Breast epithelium (tissue), 4 donors: ENCODE measurements at places on chromosomes 1 and 21. TPM values are rescaled to one million over a fixed set of nuclear protein-coding genes. Genes with fewer than 3 reads are reported as not detected.
A peak's percentile ranks its signal among the peaks of the same experiment; 100 is the strongest.

GRCh38 chr1:204705888-204706837 lies 20.6 kb upstream of the LRRN2 start:
- DNase-seq = peak; percentile 53

- DNase-seq = no peak
Observed at GRCh38 chr1:107474877-107475612, 334.2 kb downstream of the NTNG1 start.

- DNase-seq = peak; percentile 44
Observed at GRCh38 chr1:67376381-67376780, 53.8 kb downstream of the SERBP1 start.

DNA sequence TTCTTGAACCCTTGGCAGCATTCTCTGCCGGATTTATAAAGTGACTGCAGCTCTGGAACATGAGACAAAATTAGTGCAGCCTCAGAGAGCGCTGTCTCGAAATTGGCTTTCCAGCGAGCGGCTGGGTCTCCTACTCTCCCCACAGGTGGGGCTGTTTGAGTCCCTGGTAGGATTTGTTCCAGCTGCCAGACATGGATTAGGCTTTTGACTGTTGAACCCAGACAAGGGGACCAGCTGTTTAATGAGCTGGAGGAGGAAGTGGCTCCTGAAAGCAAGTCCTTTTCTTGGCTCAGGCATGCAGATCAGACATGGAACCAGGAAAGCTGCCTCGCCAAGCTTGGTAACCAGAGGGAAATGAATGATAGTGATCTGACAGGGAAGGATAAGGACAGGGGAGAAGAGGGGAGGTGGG lies 69.6 kb downstream of the UBIAD1 start:
- DNase-seq = no peak

GRCh38 chr1:244349103-244349531 lies 102.6 kb downstream of the ADSS2 start:
- DNase-seq = no peak

Gene SLAMF7
- 5.7 TPM for total RNA-seq

GRCh38 chr1:221800831-221801230 lies 58.9 kb upstream of the DUSP10 start:
- no peak for DNase-seq

GRCh38 chr1:170682169-170682568 lies 18.2 kb downstream of the PRRX1 start:
- DNase-seq = no peak

DNA sequence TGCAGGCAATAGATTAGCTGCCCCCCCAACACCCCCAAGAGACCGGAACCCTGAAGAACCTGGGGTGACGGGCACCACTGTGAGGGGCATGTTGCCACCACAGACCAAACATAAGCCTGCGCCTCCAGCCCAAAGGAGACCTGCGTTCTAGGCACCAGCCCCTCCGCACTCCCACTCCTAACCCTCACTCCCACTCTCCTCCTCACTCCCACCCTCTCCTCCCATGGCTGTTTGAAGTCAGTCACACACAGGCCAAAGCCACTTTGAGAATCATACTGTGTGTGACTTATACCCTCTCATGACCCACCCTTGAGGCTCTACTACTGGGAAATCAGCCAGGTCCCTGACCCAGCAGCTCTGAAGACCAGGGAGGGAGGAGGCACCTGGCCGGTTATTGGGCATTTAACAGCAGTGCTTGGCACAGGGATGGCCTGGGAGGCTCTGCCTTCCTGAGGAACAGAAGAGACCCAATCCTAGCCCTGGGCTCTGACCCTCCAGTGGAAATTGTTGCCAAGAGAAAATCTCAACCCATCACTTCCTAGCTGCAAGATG lies 43.5 kb downstream of the FBXO2 start:
- no peak for DNase-seq

DNA sequence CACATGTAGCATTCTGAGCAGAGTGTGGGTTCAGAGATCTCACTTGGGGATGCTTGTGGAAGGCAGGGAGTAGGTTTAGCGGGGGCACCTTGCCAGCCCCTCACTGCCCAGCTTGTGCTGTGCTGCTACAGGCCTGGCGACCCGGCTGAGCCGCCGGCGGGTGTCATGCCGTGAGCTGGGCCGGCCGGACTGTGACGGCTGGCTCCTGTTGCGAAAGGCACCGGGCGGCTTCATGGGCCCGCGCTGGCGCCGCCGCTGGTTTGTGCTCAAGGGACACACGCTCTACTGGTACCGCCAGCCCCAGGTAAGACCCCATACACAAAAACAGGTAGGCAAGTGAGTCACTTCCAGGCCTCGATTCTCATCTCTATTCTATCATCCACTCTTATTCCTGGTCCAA lies 5.5 kb upstream of the CATSPER4 start:
- no peak for DNase-seq

Gene SH2D5
- not detected for total RNA-seq

Gene ATP1A2
- total RNA-seq = 3.9 TPM

Gene CRYAA
- not detected for total RNA-seq

DNA sequence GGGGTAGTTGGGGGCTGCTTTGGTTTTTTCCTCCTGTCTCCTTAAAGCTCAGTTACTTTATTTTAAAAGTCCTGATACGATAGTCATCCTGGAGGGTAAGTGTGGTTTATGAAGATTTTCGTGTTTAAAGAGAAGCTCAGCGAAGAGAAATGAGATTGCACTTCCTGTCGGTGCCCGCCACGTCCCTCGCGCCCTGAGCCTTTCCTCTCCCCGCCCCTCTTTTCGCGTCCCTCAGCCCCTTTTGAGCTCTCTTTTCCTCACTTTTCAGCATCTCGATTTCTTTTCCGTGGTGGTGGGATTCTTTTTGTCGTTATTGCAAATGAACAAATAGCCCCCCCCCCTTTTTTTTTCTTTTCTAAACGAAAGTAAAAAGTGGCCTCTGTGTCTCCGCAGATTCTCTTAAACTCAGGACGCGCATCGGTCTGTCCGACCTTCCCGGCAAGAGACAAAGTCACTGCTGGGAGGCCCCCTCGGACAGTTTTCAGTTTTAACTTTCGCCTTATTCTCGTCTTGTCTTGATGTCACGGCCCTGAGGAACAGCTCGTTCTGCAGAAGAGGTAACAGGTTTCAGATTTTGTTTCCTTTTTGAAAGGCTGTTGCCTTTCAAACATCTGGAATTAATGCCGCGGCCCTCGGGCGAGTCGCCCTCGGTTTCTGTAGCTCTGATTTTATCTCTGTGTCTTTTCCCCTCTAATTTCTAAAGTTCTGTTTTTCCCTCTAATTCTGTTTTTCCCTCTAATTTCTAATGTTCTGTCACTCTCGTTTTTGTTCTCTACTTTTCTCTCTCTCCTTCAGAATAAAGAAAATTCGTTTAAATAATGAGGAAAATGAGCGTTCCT lies 1.0 kb upstream of the DMRTA2 start:
- no peak for DNase-seq

Gene FLVCR1
- 7.9 TPM for total RNA-seq

Gene IL12RB2
- total RNA-seq = 0.59 TPM

DNA sequence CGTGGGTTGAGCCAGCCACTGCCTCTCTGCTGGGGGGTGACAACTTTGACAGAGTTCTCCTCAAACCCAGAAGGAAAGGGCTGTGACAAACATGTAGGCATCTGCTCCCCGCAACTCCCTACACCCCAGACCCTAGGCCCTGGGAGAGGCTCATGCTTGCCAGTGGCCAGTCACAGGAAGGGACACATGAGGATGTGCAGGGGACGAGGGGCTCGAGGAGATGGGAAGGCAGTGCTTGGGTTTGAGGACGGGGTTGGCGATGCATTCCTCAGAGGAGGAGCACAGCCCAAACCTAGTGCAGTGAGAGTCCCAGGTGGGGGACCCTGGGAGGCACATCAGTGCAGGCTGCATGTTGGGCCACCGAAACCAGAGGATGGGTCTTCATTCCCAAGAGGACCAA lies 62.1 kb downstream of the STUM start:
- DNase-seq = no peak

DNA sequence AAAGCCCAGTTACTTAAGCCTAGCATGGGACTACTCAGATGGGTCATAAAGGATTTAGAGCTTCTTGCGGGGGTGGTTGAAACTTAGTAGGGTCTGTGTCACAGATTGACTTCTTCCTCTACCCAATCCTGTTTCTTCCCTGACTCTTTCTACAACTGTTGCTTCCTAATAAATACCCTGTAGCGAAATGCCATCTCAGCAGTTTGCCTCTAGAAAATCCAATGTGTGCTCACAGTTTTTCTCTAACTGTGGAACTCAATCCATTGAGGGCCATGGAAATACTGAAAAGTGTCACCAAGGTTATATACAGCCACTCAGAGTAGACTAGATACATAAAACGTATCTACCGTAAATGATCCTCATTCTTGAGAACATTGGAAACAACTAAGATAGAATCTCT lies 217.7 kb downstream of the COL24A1 start:
- DNase-seq = no peak

DNA sequence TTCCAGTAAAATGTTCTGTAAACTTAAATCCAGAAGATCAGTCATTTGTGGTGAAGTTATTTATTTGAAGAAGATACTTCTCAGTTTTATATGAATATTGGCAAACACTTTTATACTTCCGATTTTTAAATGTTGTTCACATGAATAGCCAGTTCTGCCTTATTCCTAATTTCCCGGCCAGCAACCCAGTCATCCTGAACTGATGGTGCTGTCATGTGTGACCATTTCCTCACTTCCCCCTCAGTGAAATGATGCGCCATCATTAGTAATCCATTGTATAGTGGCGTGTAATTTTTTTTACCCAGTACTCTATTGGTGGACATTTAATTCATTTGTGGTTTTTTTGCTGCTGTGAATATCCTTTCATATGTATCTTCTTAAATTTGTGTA lies 16.4 kb downstream of the GPSM2 start:
- DNase-seq = no peak

- no peak for DNase-seq
Observed at GRCh38 chr1:8600336-8600735, 217.1 kb downstream of the RERE start.

- no peak for DNase-seq
Observed at GRCh38 chr1:212752252-212752933, 39.2 kb downstream of the NSL1 start.

- no peak for DNase-seq
Observed at GRCh38 chr1:21272540-21272939, 17.7 kb downstream of the ECE1 start.

DNA sequence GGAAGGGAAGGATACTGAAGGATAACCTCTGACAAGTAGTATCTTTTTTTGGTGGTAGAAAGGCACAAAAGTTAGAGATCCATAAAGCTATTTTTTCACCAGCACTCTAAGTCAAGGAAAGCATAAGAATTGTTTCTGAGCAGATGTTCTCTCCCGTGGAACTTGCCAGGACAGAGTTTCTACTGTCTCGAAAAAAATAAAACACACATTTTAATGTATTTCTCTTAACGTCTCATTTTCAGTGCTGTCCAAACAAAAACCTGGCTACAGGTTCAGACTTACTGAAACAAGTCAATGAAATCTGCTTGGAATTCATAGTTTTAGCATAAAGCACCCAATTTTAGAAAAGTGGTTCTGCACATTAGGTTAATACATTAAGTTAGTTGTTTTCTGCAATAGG lies 338.3 kb downstream of the LTN1 start:
- DNase-seq = no peak

GRCh38 chr1:228147768-228148167 lies 2.0 kb upstream of the GJC2 start:
- DNase-seq = no peak

GRCh38 chr1:67850151-67850551 lies 16.9 kb upstream of the GNG12 start:
- DNase-seq = no peak

DNA sequence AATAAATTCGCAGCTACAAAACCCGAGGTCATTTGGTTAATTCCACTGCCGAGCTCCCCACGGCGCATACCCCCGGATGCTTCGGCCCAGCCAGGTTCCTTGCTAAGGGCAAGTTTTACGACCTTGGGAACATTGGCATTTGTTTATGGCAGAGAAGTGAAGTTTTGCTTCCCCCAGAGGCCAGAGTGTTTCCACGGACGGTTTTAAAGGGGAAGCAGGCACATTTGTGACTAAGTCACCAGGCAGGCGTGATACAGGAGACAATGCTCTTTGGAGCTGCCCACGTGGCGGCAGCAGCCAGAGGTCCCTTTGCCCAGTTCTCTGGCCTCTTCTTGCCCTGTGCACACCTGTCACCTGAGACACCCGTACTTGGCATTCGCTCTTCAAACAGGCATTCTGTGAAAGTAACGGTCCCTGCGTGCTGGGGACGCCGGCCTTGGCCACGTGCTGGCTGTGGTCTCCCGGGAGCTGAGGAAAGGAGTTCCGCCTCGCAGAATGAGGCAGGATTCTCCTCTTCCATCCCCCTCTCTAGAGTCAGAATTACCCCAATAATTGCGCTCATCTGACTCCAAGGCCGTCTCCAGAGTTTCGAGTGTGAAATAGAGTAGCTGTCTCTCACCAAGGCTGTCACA lies 138.3 kb downstream of the PRDM16 start:
- DNase-seq = no peak

Gene BRINP2
- 1.5 TPM for total RNA-seq

Gene RGS16
- 1.3 TPM for total RNA-seq

DNA sequence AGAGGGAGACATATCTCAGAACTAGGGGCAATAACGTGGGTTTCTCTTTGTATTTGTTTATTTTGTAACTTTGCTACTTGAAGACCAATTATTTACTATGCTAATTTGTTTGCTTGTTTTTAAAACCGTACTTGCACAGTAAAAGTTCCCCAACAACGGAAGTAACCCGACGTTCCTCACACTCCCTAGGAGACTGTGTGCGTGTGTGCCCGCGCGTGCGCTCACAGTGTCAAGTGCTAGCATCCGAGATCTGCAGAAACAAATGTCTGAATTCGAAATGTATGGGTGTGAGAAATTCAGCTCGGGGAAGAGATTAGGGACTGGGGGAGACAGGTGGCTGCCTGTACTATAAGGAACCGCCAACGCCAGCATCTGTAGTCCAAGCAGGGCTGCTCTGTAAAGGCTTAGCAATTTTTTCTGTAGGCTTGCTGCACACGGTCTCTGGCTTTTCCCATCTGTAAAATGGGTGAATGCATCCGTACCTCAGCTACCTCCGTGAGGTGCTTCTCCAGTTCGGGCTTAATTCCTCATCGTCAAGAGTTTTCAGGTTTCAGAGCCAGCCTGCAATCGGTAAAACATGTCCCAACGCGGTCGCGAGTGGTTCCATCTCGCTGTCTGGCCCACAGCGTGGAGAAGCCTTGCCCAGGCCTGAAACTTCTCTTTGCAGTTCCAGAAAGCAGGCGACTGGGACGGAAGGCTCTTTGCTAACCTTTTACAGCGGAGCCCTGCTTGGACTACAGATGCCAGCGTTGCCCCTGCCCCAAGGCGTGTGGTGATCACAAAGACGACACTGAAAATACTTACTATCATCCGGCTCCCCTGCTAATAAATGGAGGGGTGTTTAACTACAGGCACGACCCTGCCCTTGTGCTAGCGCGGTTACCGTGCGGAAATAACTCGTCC lies 1.3 kb upstream of the OLIG2 start:
- DNase-seq = no peak

Gene PGLYRP4
- total RNA-seq = not detected

GRCh38 chr1:35488336-35488735 lies 68.9 kb downstream of the KIAA0319L start:
- DNase-seq = no peak
